ENCODE measurements at places on chromosomes 4 and X.

DNA sequence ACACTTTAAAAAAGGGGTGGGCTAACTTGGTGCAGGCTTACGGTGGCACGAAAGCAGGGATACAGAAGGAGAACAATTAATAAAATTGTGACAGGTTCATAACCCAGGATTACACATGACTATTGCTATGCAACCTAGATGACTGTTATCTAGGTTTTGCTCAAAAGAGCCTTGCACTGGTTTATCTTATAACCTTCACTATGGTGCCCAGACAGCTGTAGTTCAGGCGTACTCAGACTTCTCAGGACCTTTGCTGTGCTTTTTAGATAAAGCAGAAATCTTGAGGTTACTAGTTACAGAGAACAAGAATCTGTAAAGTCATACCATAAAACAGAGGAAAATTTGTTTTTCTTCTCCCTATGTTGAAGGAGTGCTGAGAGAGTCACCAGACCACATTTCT is 44.4 kb downstream of the UGT2A3 start:
- DNase-seq: no peak

DNA sequence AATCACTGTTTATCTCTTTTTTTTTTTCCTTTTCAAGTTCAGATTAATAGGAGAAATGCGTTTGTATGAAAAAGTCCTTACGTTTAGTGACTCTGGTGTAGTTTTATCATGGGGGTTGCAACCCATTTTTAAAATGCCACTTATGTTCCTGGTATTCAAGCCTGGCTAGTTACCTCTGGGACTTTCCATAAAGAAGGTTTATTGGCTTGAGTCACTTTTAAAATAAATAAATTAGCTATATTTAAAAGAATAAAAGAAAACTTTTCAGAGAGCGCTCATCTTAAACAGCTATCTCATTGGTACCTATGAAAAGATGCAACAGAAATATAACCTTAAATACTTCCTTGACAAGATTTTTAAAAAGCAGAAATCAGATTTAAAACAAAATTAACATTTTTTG is 275.0 kb upstream of the IL1RAPL1 start:
- DNase-seq: no peak

DNA sequence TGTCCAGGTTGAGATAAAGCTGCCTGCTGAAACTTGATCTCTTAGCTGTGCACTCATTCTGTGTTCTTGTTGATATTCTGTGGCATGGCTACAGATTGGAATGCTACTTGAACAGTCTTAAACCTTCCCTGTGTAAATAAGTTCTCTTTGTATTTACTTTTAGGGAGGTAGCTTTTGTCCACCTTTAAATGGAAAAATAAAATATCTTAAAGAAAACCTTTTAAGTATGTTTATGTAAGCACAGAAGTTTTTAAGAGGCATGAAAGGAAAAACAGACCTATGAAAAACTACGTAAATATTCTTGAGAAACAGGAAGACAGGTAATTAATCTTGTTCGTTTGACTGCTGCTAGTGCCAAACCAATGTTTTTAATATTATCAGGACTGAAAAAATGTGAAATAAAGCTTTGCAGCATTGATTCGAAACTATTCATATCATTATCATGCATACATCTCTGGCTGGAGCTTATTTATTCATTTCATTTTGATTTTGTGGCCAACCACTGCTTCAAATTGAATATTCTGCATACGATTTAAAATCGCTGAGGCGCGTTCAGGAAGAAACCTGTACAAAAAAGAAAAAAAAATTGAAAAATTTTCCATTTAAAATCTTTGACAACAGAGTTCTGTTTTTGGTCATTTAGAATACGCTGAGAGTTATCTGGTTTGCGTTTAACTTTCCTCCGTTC is 17.8 kb downstream of the HSD17B13 start:
- DNase-seq: no peak

DNA sequence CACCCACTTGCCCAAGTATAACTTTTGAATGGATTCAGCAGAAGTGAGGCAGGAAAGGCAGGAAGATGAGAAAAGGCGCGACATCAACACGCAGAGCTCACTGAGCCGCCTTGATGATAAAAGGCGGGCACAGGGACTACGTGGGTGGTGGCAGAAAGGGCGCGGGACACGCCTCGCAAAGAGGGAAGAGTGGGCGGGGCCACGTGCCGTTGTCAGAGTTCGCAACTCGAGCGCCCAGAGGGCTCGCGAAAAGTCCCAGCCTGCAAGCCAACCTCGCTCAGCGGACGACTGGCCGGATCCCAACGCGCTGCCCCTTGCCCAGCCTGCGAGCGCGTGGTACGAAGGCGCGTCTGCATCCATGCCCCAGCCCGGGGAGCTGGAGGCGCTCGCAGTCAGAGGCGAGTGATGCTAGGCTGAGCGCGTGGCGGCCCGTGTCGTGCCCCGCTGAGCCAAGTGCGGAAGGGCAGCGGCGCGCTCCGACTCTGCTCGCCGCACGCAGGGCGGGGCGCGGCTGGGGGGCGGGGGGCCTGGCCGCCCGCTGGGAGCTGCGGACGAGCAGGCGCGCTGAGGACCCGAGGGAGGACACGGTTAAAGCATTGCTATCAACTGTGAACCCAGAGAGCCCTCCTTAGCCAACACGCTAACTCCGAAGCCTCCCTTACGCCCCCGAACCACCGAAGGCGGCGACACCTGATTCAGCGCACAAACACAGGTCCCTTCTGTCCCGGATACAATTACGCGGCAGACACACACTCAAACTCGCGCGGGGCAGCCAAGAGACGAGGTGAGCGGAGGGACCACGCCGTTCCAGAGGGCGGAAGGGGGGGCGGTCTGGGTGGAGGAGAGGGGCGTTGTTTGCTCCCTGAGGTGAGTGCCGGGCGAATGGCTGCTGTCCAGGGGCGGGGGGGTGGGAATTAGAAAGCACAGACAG is at the start of gene UGT8:
UGT8 (plus strand) TSS at position 617 of the 931 bp plus-strand sequence. CDS start 24,074 bp downstream, outside the sequence.
- DNase-seq: no peak

GRCh38 chrX:153456161-153456560 is 10.3 kb upstream of the TREX2 start:
- DNase-seq: no peak

DNA sequence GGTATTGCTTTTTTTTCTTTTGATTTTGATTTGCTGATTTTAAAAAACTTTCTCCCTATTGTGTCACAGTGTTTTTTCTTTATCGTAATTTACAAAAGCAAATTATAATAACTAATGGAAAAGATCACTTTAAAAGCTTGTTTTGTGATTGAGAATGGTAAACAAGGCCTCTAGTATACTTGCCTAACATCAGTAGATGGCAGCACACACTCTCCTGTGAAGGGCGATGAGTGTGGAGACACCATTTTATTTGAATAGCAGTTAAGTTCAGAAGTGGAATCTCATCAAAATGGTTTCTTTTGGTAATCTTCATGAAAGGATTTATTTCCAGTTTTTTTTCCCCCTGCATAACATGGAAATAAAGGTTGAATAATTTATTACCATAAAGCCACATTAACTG is 72.3 kb downstream of the PAK3 start:
- no peak for DNase-seq

DNA sequence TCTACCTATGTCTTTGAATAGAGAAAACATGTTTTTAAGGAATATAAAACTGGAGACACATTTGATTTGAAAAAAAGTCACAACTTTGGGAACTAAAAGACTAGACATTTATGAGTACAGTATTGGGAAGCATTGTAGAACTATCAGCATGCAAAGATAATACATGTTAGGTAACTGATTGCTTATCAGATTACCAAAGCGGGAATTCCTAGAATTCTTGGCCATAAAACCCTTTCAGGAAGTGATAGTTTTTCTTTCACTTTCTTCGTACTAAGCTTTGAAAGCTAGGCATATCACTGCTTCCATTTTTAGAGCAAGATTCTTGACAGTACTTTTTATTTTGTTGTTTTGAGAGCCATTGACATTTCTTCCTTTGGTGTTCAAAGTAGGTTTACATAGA is 646.6 kb upstream of the PITX2 start:
- DNase-seq: no peak

GRCh38 chr4:47473141-47473750 is 9.7 kb upstream of the COMMD8 start:
- DNase-seq: no peak

DNA sequence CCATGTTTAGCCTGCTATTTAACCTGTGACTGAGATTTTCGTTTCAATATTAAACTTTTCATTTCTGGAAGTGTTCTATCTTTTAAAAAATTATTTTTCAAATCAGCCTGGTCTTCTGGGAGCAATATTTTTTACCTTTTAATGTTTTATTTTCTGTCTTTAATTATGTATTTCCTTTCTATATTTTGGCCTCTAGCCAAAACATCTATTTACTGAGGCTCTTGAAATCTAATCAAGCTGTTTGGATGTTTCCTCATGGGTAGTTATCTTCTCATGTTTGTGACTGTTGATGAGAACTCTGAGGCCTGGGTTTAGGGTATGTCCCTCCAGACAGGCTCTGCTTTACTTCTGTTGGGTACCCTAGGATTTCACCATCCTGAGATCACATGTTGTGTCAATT is 10.3 kb upstream of the SLC10A4 start:
- DNase-seq: no peak

GRCh38 chrX:151167791-151168345 is 8.5 kb upstream of the GPR50 start:
- no peak for DNase-seq

DNA sequence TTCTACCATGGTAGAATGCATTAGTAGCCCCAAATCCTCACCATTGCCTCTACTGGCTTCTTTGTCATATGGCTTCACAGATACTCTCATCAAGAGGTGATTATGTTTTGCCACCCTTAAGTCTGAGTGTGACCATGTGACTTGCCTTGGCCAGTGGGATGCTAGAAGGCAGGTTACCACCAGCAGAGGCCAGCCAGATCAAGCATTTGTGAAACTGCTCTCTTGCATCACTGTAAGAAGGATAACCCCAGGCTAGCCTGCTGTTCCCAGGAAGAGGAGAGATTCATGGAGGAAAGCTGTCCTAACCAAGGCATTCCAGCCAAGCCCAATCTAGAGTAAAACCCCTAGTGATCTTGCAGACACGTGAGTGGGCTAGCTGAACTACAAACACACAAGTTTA is 46.8 kb downstream of the USP46 start:
- DNase-seq: no peak

DNA sequence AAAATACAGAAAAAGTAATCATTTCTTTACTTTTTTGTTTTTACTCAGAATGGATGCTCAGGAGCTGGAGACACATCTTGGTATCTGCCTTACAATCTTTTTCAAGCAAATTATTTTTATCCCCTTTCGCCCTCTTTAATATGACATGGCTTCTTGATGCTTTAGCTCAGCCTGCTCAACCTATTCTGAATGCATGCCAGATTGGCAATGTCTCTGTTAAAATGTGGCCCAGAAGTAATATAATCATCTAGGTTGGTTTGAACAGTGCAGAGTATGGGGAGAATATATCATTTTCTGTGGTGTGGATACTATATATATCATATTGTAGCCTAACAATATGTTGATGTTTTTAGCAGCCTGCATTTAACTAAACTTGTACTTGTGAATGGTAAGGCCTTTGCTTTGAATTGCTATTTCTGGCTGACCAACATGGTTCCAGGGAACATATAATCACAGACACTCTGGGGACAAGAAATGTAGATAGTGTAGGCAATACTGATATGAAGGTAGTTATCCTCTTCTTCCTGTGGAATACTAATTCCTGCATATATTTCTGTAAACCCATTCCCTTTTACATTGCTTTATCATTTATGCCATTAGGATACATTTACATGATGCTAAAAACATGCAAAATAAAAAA is 282.7 kb downstream of the PPP3CA start:
- no peak for DNase-seq

DNA sequence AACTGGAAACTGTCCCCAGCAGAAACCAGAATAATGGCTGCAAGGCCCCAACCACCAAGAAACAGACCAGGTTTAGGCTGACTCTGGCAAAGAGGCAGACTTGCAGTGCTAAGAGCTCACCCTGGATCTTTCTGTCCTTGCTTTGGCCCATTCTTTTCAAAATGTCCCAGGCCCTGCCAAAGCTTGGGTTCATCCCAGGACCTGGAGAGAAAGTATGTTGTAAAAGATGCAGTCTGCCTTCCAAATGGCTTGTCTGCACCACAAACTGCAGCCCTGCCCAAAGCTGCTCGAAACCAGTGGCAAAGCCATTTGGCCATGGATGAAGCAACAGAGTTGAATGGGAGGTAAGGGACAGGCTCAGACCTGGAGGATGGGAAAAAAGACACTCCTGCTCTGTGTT is 38.0 kb upstream of the LNX1 start:
- DNase-seq: no peak
